ENCODE measurements at places on chromosomes 6 and 20.

DNA sequence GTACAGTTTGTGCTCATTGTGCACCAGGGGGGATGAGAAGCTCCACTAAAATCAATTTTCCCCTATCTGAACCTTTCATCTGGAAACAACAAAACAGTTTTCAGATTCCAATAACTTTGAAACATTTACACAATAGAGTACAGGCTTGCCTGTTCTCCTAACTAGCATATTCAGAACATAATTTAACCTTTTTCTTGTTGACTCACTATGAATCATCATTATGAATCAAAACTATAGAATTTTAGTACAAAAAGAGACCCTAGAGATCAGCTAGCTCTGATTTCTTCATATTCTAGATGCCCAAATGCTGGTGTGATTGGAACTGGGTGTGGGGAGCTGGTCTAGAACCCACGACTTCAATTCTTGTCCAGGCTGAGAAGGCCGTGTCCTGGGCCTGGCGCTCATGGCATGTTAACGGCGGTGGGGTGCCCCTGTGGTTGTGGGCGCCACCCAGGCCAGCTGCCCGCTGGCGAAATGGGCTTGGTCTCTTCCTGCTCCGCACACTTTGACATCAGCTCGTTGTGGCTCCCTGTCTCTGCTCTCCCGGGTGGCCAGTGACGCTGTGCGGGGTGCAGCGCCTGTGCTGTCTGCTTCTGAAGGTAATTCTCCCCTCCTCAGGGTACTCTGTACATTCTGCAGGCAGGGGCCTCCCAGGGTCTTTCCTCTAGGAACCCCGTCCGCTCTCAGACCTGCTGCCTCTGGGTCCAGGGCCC is 29.9 kb upstream of the AGPAT4 start:
- DNase-seq: no peak

DNA sequence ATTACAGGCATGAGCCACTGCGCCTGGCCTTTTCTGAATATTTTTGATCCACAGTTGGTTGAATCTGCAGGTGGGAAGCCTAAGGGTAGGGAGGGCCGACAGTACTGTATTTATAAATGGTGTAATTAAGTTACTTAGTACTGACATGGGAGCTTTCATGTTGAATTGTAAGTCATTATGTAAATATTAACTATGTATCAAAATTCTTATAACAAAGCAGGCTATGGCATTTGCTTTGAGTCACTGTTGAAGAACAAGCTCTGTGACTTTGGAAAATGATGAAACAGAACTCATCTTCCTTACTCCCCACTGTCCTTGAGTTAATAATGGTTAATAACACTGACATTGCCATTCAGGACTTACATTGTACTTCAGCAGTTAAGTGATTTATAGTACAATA is 63.0 kb upstream of the TXNDC5 start:
- no peak for DNase-seq

DNA sequence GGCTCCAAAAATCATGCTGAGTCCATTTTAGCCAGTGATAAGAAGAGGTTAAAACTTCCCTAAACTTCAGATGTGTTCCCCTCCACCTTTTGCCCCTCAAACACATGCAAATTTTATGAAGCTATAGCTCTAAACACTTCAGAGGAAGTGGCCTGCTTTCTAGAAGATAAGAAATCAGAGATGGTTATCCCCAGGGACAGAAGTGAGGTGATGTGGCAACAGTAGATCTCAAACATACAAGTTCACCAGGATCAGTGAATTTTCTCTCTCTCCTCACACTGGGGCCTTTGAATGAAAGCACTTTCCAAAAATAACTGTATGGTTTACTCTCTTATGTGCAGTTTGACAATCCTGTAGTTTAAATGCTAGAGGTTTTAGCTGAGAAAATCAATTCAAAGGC is 332.0 kb downstream of the BTBD9 start:
- no peak for DNase-seq

GRCh38 chr20:10059006-10059405 is 24.2 kb downstream of the ANKEF1 start:
- no peak for DNase-seq

GRCh38 chr6:137799950-137800568 is 67.0 kb upstream of the TNFAIP3 start:
- DNase-seq: no peak

DNA sequence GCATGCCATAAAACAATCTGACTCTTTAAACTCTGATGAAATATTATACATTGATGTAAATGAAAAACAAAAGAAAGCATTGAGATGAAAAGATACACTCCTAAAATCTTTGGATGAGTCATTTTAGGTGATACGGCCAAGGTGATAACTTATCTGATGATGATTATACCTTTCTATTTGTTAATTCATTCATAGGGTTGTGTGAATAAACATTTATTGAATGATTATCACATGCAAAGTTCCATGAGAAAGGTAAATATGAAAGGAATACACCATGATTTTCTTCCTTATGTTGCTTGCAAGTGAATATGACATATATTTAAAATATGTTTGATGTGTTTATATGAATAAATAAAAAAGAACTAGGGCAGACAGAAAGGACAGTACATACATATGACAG is 15.4 kb upstream of the HIVEP1 start:
- no peak for DNase-seq

DNA sequence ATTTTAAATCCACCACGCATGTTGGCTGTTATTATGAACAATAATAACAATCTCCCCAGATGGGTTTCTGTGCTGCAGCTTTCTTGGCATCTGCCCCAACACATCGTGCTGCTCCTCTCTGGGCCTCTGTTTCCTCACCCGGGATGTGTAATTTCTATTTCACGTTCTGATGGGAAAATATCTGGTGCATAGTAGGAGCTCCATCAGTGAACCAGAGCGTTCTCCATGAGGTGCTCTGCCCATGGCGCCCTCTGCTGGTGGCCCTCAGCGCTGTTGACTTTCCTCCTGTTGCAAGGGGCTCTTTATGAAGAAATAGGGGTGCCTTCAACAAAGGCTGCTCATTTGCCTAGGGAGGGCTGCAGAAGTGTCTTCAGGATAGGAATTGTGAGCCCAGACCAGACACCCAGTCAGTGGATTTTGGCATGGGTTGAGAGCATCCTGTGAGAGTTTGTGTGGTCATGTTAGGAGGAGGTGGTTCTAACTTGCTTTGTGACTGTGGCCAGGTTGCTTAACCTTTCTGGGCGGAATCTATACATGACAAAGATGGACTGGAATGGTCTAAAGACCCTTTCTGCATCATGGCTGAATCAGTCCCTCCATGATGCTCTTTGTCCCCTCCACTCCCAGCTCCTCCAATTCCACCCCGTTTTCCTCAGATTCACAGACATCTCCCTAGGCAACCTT is 8.1 kb downstream of the SCRT2 start:
- peak; percentile 57 for DNase-seq

DNA sequence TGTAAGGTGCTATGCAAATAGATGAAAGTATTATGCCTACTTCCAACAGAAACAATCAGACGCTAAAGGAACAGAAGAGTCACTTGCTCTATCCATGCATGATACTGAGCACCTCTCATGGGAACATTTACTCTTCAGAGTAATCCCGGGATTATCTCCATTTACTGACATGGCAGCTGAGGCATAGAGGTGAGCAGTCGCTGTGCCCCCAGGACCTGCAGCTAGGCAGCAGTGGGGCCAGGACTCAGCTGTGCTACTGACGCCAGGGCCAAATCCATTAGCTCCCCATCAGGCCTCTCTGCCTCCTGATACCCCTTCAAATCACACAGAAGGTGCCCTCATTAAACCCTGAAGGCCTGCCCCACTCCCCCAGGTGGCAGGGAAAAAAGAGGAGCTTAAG is 51.9 kb downstream of the TRAM2 start:
- no peak for DNase-seq

DNA sequence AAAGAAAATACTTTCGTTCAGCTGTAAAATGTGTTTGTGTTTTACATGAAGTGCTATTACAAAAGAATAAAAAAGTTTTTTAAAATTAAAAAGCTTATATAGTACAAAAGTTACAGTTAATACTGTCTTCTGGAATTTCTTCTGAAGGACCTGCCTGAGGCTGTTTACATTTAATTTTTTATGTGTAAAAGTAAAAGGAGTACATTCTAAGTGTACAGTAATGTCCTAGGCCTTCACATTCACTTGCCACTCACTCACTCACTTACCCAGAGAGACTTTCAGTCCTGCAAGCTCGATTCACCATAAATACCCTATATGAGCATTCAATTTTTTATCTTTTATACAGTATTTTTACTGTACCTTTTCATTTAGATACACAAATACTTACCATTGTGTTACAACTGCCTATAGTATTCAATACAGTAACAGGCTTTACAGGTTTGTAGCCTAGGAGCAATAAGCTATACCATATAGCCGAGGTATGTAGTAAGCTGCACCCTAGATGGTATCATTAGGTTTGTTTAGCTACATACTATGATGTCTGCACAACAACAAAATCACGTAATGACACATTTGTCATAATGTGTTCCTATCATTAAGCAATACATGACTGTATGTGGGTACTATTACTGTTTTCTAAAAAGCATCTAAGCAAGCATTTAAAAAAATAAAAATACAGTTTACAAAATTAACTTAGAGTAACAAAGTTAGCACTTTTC is 33.0 kb downstream of the RNF146 start:
- peak; percentile 56 for DNase-seq

GRCh38 chr6:25136854-25137253 is 142.3 kb upstream of the CARMIL1 start:
- DNase-seq: no peak

DNA sequence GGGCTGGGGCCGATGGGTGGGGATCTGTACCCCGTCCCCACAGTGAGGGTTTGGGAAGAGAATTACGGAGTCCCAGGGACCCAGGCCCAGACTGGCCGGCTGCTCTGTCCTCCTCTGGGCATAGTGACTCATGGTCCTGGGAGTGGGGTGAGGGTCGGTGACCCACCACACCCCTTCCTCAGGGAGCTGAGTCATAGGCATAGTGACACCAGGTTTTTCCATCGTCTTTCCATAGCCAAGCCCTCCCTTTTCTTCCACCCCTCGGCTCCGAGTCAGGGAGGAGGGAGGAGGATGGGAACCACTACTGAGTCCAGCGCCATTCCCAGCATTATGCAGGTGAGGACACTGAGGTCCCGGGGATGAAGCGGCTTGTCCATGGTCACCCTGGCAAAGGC is 8.9 kb downstream of the CYP21A2 start:
- DNase-seq: no peak

- no peak for DNase-seq
Measured at GRCh38 chr6:119215885-119216590, 133.5 kb downstream of the MAN1A1 start.

GRCh38 chr6:43509142-43509983 is 783 bp downstream of the LRRC73 start:
- DNase-seq: no peak

GRCh38 chr20:47241345-47241781 is 115.1 kb downstream of the ZMYND8 start:
- DNase-seq: no peak

DNA sequence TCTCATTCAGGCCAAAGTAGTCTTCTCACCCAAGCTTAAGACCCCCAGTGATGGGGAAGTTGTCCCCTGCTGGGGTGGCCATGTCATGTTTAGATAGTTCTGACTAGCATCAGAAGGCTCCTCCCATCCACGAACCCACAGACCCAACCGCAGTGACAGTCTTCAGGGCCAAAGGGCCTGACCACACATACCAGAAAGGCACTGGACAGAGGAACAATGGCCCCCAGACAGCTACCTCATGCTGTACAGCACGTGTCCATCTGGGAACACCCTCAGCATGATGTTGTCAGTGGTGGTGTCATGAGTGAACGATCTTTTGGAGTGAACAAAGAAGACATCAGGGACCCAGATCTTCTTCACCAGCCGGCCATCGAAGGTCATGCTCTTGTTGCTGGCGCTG is 46.3 kb downstream of the GABRR2 start:
- DNase-seq: no peak

DNA sequence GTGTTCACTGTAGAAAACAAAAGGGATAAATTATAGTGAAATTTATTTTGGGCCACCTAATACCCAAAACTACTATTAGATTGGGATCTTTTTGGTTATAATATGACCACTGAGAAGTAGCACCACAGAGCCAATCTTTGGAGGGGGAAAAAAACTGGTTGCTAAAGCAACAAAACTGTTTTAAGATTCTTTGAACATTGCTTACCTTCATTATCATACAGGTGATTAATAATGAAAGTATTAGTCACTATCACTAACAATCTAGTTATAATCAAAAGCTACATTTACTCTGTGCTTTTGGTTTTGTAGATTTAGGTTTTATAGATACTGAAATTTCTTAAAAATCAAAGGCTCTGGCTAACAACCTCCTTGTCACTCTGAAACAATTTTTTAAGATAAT is 31.7 kb downstream of the STX7 start:
- DNase-seq: no peak

GRCh38 chr6:167754691-167755090 is 72.0 kb upstream of the AFDN start:
- no peak for DNase-seq

- no peak for DNase-seq
Measured at GRCh38 chr20:48313324-48313723, 514.5 kb downstream of the PREX1 start.

DNA sequence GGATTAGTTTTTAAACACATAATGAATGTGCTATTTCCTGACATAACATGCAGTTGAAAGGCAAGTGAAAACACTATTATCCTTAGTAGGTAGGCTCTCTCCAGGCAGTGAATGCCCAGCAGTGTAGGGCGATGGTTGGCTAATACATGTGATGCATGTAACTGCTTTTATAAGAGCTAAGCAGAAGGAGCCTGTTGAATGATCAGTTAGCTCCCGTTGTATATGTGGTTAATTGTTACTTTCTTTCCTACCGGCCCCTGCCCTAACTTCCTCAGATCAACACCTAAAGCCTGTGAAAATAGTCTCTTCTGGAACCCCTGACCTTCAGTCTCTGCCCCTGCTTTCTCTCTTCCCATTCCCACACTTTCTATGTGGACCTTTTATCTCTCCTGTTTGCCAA is 10.5 kb downstream of the SOX4 start:
- DNase-seq: no peak

DNA sequence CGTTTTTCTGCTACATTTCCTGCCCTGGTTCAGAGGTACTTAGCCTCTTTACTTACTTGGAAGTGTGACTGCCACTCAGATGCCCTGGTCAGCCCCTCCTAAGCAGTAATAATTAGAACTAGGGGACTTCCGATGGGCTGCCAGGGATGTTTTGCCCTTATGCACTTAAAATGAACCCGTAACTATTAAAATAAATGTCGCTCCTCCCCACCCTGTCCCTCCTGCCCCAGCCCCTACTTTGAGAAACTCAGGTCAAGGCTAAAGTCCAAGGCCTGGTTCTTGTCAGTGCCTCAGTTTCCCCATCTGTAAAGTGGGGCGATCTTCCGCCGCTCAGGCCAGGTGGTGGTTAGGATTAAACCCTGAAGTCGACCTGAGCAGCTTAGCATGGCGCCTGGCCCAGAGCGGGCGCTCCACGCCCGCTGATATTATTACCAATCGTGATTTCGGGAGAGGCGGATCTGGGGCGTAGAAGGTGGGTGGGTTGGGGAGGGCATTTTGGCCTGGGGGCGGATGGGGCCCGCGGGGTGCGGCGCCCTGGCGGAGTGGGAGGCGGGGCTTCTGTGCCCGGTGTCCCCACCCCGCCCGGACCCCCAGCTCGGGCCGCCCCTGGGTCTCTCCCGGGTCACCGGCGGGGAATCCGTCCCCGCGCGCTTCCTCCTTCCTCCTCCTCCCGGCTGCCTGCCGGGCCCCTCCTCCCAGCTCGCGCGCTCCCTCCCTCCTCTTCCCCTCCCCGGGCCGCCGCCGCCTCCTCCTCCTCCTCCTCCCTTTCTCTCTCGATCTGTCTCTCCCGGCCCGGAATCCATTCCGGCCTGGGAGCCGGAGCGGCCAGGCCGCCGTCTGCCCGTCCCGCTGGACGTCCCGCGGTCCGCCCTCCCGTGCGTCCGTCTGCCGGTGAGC is at the start of gene SRC:
Gene SRC (plus strand): TSS at position 802 of the 897 bp plus-strand sequence. CDS start 38,014 bp downstream, outside the sequence.
- DNase-seq: peak; percentile 88
